ENCODE measurements at places on chromosomes 12 and 14.

DNA sequence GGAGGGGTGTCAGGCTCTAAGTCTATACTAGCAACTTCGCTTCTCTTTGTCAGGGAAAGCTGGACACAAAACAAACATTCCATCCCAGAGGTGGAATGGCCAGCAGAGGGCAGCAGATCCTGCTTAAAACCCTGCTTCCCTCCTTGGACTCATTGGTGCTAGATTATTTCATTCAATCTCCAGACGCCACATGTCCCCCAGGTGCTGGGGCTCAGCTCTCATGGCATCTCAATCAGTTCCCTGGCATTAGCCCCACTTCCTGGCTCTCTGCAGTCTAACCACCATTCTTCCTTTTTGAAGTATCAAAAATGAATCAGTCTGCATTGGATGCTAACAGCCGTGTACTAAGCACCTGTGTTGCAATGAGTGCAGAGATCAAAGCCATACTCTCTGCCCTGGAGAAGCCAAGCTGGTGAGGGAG, 8.1 kb upstream of the PPP1R1A start:
- DNase-seq = peak; percentile 37

GRCh38 chr12:76108356-76108755, 23.9 kb upstream of the NAP1L1 start:
- no peak for DNase-seq

GRCh38 chr14:100135784-100136183, 23.7 kb downstream of the DEGS2 start:
- no peak for DNase-seq

DNA sequence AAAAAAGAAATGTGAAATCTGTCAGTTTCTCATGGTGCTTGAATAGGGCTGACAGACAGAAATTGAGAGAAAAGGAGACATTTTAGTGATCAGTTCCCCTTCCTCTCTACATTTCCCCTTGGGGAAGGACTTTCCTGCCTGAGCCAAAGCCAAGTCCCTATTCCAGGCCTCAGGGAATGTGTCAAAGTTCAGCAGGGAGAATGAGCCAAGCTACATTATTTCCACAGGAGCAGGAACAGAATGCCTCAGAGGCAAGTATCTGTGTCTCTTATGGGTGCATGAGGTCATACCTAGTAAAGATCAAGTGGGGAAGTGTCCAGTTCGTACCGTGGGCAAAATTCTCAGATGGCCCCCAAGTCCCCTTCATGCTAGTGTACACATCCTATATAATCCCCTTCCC, 68.6 kb downstream of the IQSEC3 start:
- no peak for DNase-seq

DNA sequence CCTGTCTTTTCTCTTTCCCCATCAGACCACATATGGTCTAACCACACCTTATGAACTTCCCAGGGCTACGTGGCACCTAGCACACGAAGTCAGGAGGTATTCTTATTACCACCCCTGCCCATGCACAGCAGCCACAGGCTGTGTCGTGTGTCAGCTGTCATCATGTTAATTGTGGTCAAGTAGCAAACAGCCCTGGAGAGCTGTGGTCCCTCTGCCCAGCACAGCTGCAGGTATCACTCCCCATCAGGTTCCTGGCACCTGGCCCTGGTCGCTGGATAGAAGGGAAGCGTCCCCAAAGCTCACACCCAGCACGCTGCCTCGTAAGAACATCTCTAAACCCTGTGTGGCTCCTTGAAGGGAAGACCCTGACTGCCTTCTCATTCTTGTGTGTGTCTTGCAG, 45.4 kb downstream of the CLMN start:
- DNase-seq = no peak

DNA sequence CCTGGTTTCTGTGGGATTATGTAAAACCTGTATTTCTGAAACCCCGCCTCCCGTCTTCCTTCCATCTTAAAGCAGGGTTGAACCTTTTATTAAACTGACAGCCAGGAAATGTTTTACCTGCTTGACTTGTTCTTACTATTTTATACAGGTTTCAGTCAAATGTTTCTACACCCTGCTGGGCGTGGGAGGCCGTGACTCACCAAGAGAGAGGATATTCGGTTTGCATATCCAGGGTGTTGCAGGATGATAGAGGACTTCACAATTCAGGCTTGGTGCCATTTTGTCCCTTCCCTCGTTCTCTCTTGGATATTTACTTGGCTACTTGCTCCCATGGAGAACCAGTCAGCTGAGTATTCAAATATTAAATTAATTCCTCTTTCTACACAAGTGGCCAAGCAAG, 69.7 kb downstream of the ARF6 start:
- DNase-seq = no peak

DNA sequence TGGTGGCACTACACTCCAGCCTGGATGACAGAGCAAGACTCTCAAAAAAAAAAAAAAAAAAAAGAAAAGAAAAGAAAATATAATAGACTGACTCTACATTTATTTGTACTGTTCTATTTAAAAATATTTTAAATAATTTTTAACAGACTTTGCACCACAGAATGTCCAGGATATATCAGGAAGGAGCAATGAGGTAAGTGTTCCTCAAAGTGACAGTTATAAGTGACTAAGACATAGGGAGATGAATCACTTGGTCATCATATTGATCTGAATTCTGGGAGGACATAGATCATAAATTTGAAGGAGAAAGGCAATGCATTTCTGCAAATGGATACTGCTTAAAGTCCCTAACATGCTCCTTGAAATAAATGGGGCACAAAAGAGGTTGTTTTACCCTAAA, 221.5 kb downstream of the KCNC2 start:
- no peak for DNase-seq

DNA sequence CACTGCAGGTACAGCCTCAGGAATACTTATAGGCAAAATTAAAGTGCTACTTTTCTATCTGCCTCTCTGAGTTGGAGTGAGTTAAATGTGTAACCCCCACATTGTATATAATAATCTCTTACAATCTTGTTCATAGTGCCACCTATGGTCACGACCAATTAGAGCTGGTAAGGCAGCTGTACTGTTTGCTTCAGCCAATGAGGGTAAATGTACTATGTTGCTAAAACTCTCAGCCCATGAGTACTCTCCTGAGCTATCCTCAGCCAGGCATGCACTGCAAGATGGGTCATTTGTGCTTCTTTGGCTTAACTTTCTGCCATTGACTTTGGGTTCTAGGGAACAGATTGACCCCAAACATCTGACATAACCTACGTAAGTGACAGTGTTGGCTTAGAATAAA, 15.0 kb upstream of the MDM2 start:
- no peak for DNase-seq

DNA sequence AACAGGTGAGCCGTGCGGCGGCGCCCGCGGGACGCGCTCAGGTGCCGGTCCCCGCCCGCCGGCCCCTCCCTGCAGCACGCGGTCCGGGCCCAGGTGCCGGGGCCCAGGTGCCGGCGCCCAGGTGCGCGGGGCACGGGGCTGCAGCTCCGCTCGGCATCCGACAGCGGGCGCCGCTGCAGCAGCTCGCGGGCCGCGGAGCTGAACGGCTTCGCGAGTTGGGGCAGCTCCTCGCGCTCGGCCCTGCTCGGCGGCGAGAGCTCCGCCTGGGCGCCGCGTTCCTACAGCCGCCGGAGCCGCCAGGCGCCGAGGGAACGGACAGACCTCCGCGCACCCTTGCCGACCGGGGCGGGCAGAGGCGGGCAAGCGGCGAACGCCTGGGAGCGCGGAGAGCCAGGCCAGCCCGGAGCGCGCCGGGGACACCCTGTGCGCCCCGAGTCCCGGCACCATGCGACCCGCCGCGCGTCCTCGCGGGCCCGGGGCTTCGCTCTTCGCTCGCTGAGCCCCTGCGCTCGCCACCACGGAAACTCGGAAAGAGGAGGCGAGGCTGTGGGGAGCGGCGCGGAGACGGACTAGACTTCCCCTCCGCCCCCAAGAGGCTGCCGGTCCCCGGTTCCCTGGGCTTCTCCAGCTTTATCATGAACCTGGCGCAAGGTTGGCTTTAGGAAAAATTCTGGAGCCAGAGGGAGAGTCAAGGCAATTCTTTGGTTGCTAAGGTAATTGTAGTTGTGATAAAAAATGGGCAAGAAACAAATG, at the start of gene RGS6:
Gene RGS6 (plus strand): TSS at position 201 of the 753 bp plus-strand sequence.
- DNase-seq = no peak
